ENCODE measurements at places on chromosomes 16 and 17.

DNA sequence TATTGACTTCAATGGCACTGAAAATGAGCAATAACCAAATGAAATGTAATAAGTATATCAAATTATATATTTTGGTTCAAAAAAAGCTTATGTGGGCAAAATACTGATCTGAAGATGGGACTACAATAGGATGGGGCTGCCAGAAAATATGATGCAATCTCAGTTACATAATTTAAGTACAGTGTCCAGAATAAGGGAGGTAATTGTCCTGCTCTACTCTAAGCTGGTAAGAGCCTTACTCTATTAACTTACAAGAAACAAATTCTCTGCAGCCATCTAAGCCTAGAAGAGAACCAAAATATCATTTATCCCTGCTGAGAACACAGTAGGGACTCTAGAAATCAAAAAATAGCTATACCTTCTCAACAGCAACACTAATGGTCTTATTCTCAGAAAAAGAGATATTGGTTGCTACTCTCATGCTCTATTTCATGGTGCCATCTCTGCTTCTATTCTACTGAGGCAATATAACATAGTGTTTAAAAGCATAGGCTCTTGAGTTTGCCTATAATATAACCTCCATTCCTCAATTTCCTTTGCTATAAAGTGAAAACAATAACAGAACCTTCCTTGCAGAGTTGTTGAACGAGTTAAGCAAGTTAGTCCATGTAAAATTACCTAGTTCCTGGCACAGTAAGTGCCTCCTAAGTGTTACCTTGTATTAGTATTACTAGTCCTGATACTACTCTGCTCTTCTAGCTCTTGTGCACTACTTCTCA, 19.9 kb downstream of the NQO1 start:
- no peak for DNase-seq

- DNase-seq, result no peak
Observed at GRCh38 chr16:67432506-67432890, 1.6 kb downstream of the HSD11B2 start.

DNA sequence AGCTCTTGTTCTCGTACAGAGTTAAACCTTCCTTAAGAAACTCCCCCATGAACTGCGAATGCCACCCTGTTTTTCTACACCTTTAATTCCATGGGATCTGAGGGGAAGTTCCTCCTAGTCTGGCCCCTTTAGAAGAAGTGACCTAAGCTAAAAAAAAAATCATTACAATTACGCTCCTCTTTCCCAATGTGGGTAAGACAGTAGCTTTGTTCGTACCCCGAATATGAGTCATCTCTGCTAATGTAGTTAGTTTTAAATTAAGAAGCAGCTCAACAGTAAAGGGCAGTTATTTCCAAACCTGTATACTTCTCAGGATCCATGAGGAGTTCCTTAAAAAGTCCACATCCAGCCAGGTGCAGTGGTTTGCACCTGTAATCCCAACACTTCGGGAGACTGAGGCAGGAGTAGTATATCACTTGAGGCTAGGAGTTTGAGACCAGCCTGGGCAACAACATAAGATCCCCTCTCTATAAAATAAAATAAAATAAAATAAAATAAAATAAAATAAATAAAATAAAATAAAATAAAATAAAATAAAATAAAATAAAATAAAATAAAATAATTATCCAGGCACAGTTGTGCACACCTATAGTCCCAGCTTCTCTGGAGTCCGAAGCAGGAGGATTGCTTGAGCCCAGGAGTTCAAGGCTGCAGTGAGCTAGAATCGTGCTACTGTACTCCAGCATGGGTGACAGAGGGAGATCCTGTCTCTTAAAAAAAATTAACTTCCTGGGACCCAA, 26.1 kb downstream of the RCVRN start:
- DNase-seq, result no peak

GRCh38 chr16:67349172-67349571, 22.6 kb downstream of the LRRC36 start:
- DNase-seq, result no peak

GRCh38 chr17:28053044-28053670, 10.7 kb downstream of the NLK start:
- no peak for DNase-seq

- DNase-seq, result no peak
Observed at GRCh38 chr16:51757124-51757470, 606.0 kb upstream of the SALL1 start.

DNA sequence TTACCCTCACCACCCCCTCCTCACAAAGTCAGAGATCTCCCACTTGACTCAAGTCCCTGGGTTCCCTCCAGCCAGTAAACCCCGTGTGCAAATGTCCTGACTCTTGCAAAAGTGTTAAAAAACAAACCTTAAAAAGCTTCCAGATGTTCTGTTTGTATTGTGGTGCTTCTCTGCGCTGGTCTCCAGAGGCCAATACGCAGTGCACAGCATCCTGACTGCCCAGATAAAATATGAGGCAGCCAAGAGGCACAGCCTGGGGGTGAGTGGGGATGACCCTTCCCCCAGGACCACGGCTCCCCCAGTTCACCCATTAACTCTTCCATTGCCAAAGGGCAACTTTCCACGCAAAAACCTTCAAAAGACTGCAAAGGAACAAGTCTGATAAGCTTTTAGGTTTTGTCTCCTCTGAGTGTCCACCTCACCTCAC, 291.8 kb downstream of the SOX9 start:
- no peak for DNase-seq

DNA sequence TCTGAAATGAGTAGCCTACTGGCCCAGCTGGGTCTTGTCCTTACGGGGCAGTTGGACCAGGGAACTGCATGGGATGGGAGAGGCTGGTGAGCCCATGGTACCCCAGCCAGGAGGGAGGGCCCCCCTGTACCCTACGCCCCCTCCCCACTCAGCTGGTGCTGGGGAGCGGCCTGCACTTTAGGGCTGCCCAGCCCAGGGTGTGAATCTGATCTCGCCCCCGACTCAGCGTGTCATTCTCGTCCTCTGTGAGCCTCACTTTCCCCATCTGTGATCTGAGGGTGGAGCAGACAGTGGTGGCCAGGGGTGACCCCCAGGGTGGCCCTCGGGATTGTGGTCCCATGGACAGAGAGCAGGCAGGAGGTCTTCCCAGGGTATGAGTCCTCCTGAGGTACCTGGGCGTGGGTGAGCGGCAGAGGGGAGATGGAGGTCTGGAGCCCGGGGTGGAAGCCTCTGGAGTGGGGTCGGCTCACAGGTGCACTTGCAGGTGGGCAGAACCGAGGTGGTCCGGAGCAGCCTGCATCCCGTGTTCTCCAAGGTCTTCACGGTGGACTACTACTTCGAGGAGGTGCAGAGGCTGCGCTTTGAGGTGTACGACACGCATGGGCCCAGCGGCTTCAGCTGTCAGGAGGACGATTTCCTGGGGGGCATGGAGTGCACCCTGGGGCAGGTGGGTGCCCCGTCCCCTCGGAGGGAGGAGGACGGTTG, 1.6 kb downstream of the CPNE7 start:
- no peak for DNase-seq

All from NCI-H510A (cell line).